ENCODE measurements at places on chromosomes 12 and 14. TPM values are rescaled to one million over a fixed set of nuclear protein-coding genes. Genes with fewer than 3 reads are reported as not detected.
A peak's percentile ranks its signal among the peaks of the same experiment; 100 is the strongest.

DNA sequence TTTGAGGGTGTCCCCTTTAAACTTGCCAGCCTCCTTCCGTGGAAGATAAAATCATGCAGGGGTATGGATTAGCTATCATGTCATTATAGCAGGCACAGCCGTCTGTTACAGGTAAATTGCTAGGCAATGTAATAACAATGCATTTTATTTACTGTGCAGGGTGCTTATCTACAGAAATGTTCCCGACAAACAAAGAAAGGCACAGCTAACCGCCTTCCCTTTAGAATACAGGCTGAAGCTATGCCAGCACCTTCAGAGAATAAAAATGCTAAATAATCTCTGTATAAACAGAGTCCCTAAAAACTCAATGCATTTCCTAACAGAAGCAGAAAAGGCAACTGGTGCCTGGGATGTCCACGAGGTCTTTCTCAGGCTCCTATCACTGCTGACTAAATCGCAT lies 239.2 kb downstream of the SPTSSA start:
- DNase-seq, result no peak

GRCh38 chr14:70416725-70417349 lies at the start of gene SYNJ2BP:
SYNJ2BP (minus strand) TSS chr14:70417090; CDS start chr14:70416963, 127 bp downstream.
- peak; percentile 11 for DNase-seq

COCH gene
- total RNA-seq, result 0.33 TPM

DNA sequence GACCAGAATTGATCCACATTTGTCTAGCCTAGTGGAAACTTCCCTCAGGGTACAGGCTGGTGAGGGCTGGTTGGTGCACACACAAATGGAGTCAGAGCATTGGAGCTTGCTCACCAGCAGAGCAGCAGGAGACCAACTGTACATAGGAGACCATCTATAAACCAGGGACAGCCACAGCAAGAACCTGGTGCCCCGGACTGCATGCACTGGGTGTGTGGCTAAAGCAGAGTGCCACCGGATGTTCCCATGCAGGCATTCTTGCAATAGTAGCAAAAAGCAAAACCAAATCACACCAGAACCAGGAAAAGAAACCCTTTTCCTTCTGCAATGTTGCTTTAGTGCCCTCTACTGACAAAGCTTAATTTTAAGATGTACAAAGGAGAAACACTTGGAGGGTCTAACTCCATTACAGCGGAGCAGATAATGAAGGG lies 136.4 kb downstream of the MDGA2 start:
- no peak for DNase-seq

DNA sequence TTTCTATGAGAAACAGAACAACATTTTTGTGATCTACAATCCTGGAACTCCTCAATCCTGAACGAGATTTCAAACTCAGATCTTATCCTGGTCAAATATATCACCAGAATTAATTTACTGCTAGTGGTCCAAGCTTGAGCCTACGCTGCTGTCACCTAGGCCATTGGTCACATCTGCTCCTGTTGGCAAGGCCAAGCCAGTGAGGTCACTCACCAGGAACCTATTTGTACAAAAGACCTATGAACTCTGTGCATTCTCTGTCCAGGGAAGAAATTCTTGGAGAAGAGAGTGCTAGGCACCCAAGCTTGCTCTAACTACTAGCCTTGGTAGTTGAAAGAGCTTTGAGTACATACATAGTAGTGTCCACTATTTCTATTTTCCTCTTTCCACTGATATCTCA lies 106.1 kb downstream of the SLC15A5 start:
- no peak for DNase-seq

DNA sequence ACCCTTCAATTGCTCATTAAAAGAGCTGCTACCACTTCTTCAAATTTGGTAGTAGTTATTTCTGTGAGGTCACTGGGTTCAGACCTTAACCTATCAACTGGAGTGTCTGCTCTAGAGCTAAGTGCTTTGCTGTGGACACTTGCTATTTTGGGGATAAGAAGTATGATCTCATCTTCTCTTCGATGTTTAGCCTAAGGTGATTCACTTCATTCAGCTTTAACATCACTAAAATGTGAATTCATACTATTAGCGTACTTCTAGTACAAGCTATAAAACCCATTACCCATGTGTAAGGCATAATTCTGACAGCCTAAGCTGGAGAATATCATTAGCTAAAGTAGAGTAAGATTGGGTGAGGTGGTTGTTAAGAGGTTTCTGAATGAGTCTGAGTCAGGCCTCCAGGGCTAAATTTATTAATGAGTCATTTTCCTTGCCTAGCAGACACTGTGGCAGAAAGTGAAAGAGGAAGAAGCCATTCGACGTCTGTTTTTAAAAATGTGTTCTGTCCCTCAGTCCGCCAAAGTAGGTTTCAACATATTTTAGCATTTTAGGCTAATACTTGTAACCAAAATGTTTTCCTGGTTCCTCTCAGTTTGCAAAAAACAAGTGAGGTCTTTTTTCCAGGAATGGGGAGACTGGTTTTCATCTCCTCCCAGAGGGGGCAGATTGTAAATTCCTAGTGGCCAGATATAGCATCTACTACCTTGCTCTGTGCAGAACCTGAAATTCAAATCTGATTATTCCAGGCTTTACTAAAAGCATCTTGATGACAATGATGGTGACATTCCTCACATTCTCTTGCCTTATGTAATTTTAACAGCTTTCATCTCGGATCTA lies 103.6 kb downstream of the SSPN start:
- DNase-seq, result peak; percentile 41

- DNase-seq, result no peak
Observed at GRCh38 chr12:69168828-69169227, 70.5 kb upstream of the CPSF6 start.

TBX5 gene
- total RNA-seq, result not detected

SIX6 gene
- total RNA-seq, result not detected

SMCO3 gene
- total RNA-seq, result not detected

RHEBL1 gene
- total RNA-seq, result 4.7 TPM

DNA sequence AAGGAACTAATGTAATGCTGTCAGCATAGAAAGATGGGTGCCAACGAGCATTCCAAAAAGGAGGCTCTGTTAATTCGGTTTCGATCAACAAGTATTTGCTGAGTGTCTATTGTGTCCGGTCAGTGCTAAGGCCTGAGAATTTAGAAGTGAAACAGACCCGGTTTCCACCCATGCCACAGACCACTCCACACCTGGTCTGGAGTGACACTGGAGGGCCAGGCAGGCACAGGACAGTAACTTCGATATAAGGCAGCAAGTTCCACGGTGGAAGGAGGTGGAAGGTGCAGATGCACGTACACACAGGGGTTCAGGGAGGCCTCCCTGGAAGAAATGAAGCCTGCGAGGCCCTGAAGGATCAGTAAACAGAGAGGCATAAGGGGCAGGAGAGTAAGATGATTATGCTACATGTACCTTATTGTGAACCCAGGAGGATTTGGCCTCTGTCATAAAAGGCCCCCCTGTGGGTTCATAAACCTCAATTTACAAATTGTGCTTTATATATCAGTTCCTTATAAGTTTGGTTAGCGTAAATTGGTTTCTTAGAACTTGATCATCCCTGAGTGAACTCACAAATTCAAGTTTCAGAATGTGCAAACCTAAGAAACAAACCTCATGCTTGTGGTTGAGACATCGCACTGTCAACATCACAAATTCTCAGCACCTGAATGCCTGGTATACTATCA lies 25.9 kb downstream of the SSH1 start:
- DNase-seq, result no peak

FAM181A gene
- total RNA-seq, result not detected

GRCh38 chr12:105113094-105113493 lies 5.6 kb downstream of the WASHC4 start:
- DNase-seq, result no peak

RNASE9 gene
- not detected for total RNA-seq

DNA sequence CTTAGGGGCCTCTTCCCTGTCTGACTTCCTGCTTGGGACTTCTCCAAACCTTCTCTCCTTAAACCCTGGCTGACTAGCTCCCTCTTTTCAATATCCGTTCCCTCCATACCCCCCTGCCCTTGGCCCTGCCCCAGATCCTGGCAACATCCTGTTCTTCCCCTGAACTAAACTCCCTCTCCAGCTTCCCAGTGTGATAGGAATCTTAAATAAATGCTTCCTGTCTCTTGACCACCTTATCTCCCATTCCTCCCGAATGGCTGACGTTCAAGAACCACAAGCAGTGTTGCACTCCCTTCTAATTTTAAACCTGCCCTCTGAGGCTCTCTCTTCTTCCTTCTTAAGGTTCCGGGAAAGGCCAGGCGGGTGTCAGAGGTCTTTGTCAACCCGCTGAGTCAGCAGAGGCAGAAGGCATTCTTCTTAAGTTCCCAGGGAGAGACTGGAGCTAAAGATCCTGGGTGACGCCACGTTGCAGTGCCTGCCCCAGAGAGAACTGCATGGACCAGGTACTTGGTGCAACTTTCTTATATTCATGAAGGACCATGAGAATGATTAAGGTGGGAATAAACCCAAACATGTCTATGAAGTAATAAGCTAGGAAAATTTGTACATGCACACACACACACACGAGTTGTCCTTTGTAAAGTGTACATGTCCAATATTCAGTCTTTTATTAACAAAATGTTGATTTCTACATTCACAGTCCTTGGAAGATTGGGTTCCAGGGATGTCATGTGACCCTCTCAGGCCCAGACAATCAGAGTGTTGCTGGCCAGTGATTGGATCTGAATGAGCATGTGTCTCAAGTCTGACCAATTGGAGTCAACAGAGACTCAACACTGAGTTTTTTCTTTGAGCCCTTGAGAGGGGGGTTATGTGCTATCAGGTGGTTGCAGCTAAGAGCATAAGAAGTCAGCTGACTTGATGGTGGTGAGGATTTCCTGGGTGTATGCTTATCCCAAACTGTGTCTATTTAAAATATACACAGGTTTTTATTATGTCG lies 420.2 kb upstream of the TBX3 start:
- no peak for DNase-seq

VWF gene
- total RNA-seq, result not detected

HOXC9 gene
- total RNA-seq, result not detected

DNA sequence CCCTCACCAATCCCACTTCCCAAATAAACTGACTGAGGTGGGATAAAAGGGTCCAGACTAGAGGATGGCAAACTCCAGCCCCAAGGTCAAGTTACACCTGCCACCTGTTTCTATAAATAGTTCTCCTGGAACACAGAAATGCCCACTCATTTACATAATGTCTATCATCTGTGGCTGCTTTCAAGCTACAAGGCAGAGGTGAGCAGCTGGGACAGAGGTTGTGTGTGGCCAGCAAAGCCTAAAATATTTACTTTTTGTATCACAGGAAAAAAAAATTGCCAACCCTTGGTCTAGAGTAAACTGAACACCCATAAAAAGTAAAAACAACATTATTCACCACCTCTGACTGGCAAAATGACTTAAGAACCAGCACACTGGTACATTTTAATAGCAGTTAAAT lies 269.4 kb downstream of the RGS6 start:
- DNase-seq, result no peak

DNA sequence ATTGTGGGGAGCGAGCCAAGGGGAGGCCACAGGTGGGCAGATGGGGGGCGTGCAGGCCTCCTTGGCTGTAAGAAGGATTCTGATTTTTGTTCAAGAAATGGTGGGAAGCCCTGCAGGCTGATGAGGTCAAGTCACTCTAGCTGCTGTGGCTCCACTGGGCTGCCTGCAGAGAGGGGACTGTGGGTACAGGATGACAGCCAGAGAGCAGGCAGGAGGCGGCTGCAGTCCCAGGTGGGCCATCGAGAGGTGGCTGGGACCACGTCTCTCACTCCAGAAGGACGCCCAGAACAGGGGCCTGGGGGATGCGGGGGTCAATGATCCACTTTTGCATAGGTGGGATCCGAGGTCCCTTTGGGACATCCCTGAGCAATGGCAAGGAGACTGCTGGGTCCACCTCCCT lies 9.1 kb downstream of the NCOR2 start:
- no peak for DNase-seq

- DNase-seq, result no peak
Observed at GRCh38 chr14:93958567-93959238, 17.7 kb downstream of the ASB2 start.

DNA sequence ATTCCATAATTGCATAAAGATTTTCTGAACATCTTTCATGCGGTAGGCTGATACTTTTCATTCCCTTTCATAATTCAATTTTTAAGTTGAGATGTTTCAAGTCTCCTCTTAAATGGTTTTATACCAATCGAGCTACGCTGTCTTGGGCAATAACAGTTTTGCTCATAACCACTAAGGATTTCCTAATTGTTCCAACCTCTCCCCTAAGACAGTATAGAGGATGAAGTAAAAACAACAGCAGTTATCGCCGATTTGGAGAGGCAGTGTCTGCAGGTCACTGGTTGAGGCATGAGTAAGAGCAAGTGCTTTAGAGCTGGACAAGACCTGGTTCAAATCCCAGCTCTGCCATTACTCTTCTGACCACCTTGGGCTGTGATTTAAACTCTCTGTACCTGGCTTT lies 6.9 kb upstream of the MED13L start:
- DNase-seq, result no peak

GARIN6 gene
- not detected for total RNA-seq

DNA sequence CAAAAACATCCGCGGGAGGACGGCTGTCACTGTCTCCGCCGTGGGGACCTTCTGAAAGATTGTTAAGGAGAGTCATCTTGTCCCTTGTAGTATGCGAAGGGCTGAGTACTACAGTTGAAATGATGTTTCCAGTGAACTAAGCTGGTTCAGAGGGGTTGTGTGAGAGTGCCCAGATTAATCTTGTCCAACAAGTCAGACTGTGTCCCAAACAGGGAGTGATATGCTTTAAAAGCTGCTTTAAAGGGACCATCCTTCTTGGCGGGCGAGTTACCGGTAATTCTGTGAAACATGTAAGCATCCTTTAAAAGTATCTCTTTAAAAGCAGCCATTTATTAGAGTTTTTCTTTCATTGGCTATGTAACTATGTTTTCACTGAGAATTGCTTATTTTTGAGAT lies 1.1 kb downstream of the WDR20 start:
- DNase-seq, result no peak

DNA sequence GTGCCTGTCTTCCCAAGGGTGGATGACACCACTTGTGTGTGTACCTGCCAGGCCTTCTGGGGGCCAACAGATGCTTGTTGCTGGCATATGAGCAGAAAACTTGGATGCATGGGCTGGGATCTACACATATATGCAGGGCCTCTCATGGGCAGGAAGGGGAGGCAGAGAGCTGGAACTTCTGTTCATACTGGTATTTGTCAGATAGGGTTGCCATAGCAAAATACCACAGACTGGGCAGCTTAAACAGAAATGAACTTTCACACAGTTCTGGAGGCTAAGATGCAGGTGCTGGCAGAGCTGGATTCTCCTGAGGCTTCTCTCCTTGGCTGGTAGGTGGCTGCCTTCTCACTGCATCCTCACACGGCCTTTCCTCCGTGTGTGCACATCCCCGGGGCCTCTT lies 121.8 kb downstream of the SUDS3 start:
- DNase-seq, result no peak

GRCh38 chr12:110015132-110015531 lies 15.9 kb downstream of the ANKRD13A start:
- DNase-seq, result no peak

DNA sequence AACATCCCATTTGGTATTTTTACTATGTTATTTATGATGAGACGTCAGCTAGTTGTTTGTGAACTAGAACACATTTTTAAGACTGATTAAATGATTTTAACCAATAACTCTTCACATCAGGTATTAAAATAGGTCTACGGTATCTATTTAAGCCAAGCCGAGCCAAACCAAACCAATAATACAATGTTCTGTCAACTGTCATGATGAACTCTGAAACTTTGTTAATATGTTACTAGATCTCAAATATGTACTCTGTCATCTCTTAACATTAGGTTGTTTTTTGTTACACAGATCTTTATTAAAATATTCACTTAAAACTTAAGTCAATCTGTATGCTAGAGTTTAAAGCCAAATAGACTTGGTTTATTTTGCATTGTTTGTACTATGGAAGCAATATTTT lies 1.0 kb downstream of the ART4 start:
- DNase-seq, result no peak

ENDOU gene
- not detected for total RNA-seq

GRCh38 chr12:122099280-122099749 lies 20.8 kb downstream of the MLXIP start:
- DNase-seq, result no peak
